Activated CD4-positive, alpha-beta T cell treated with anti-CD3 and anti-CD28 coated beads, Interleukin-2, amount 10 ng/mL, durations not matched to agents 7 days and 5 days (primary cell): ENCODE measurements at places on chromosomes 3 and 15. TPM values are rescaled to one million over a fixed set of nuclear protein-coding genes. Genes with fewer than 3 reads are reported as not detected.

- H3K27ac ChIP-seq = no peak overlapping the region
- H3K4me3 ChIP-seq = no peak overlapping the region
- H3K4me1 ChIP-seq = no peaks in the 10 kb centered on the region
- H3K27me3 ChIP-seq = no peaks in the 10 kb centered on the region
Measured at GRCh38 chr3:44669760-44670159, 21.2 kb downstream of the ZNF35 start.

DNA sequence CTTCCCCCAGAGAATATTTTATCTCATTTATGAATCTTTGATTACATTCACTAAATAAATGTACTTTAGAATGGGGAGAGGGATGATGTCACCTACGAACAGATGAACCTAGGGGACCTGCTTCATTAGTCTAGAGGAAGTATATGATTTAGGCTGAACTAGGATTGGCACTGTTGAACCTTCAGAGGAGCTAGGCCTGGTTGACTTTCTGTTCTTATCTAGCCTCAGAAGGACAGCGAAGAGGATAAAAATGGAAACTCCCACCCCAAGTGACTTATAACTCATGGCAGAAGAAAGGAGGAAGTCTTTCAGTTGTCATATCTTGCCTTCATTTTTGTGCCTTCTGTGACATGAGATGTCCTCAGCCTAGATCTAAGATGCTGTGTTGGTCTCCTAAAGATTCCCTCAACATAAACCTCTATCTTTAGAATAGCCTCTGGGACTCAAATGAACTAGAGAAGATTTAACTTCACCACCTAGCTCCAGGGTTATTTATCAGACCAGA lies 42.6 kb downstream of the POLG start:
- no peaks in the 10 kb centered on the region for H3K27me3 ChIP-seq
- no peak for DNase-seq
- H3K4me1 ChIP-seq = peaks cover 1% of the 10 kb centered on the region
- no peak overlapping the region for H3K27ac ChIP-seq

- H3K4me1 ChIP-seq = no peaks in the 10 kb centered on the region
- H3K27ac ChIP-seq = no peak overlapping the region
- no peak for DNase-seq
- peaks cover 4% of the 10 kb centered on the region for H3K27me3 ChIP-seq
- no peaks in the 10 kb centered on the region for H3K36me3 ChIP-seq
- H3K4me3 ChIP-seq = no peak overlapping the region
Measured at GRCh38 chr3:64163755-64164148, 61.5 kb downstream of the PRICKLE2 start.

GRCh38 chr15:29196290-29196689 lies 73.3 kb downstream of the NSMCE3 start:
- peaks cover 14% of the 10 kb centered on the region for H3K27me3 ChIP-seq
- no peak for DNase-seq
- H3K27ac ChIP-seq = no peak overlapping the region
- no peaks in the 10 kb centered on the region for H3K36me3 ChIP-seq
- H3K4me1 ChIP-seq = no peaks in the 10 kb centered on the region

ZNF501 gene
- 3.6 TPM for total RNA-seq
